ENCODE measurements at places on chromosomes 1 and 21.
A peak's percentile ranks its signal among the peaks of the same experiment; 100 is the strongest.

- H3K4me1 ChIP-seq: no peaks in the 10 kb centered on the region
Observed at GRCh38 chr1:18475234-18475905, 5.4 kb upstream of the KLHDC7A start.

GRCh38 chr1:22296701-22297591 is 154.0 kb upstream of the WNT4 start:
- peak overlapping the region; percentile 76 for H3K27ac ChIP-seq
- no peak overlapping the region for H3K4me3 ChIP-seq
- H3K36me3 ChIP-seq: no peaks in the 10 kb centered on the region
- peak; percentile 85 for DNase-seq

DNA sequence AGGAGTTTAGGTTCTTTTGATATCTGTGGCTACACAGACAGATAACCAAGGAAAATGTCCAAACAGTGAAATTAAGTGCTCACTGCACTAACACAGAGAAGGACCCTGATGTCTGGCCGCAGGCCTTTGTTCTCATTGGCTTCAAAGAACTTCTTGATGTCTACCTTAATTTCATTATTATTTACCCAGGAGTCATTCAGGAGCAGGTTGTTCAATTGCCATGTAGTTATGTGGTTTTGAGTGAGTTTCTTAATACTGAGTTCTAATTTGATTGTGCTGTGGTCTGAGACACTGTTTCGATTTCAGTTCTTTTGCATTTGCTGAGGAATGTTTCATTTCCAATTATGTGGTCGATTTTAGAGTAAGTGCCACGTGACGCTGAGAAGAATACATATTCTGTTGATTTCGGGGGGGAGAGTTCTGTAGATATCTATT is 15.2 kb upstream of the LGALS8 start:
- H3K36me3 ChIP-seq: no peaks in the 10 kb centered on the region
- no peaks in the 10 kb centered on the region for H3K4me1 ChIP-seq
- DNase-seq: no peak

GRCh38 chr1:162083273-162083672 is 13.8 kb downstream of the NOS1AP start:
- no peaks in the 10 kb centered on the region for H3K36me3 ChIP-seq
- H3K4me1 ChIP-seq: no peaks in the 10 kb centered on the region
- DNase-seq: no peak
- H3K27ac ChIP-seq: no peak overlapping the region

DNA sequence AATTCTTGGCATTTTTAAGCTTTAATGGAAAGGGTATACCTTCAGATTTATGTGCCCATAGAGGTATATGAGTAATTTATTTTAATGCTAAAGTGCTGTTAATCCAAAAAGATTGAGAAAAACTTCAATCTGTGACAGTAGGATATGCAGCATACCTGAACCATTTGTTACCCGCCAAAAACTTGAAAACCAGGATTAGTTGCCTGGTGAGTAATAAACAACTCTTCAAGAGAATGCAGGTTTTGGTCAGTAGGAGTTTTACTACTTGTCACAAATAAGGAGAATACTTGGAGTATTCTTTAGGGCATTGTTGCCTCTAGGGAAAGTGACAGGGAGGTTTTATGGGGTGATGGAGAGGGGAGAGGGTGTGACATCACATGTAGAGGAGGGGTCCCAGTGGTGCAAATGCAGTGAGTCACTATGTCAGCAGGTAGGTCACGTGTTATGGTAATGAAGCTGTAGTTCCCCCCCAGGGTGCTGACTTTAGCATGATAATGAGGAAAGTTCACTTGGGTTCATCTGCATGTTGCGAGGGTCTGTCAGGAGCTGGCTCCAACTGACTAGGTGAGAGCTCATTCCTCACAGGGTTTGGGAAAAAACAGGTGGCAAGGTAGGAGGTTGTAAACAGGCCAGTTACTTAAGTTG is 23.1 kb downstream of the USP25 start:
- no peaks in the 10 kb centered on the region for H3K36me3 ChIP-seq
- H3K27ac ChIP-seq: no peak overlapping the region
- DNase-seq: no peak
- H3K4me3 ChIP-seq: no peak overlapping the region
- no peaks in the 10 kb centered on the region for H3K4me1 ChIP-seq
- no peaks in the 10 kb centered on the region for H3K27me3 ChIP-seq

GRCh38 chr1:24643363-24644099 is 429 bp downstream of the SRRM1 start:
- DNase-seq: no peak
- H3K4me3 ChIP-seq: peak overlapping the region; percentile 93
- H3K4me1 ChIP-seq: no peaks in the 10 kb centered on the region

DNA sequence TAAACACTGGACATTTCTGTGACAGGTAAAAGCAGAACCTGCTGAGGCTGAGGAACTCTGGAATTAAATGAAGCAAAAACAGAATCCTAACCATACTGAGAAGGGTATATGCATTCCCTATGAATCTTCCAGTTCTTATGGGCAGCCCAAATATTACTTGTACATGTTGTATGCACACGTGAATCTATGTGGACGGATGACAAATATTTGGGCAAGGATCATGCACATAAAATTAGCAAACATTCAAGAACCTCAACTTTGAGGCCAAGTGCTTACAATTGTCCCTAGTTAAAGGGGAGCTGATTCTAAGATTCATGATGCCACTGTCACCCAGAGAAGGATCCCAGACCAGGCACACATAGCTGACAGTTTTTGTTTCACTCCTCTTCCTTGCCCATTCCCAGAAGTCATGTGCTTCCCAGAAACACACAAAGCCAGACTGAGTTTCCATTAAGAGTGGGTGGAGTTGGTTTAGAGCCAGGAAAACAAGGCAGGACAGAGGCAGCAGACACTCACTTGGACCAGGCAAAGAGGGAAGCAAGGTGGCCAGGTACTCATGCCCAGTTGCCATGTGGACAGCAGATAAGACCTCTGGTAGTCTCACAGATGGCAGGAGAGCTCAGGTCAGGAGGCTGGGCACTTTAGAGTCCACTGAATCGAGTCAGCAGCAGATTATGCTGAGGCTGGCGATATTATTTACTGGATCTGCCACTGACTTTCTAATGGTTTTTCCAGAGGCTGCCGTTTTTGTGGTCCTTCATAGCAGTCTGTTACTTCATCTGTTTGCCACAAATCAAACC is 25.6 kb downstream of the AK2 start:
- peak overlapping the region; percentile 88 for H3K27ac ChIP-seq
- H3K27me3 ChIP-seq: no peaks in the 10 kb centered on the region
- DNase-seq: peak; percentile 70
- H3K36me3 ChIP-seq: no peaks in the 10 kb centered on the region
- no peak overlapping the region for H3K4me3 ChIP-seq
- H3K4me1 ChIP-seq: peaks cover 36% of the 10 kb centered on the region

- no peaks in the 10 kb centered on the region for H3K27me3 ChIP-seq
- no peak overlapping the region for H3K4me3 ChIP-seq
- no peak for DNase-seq
Observed at GRCh38 chr1:190847166-190847565, 369.5 kb upstream of the BRINP3 start.

DNA sequence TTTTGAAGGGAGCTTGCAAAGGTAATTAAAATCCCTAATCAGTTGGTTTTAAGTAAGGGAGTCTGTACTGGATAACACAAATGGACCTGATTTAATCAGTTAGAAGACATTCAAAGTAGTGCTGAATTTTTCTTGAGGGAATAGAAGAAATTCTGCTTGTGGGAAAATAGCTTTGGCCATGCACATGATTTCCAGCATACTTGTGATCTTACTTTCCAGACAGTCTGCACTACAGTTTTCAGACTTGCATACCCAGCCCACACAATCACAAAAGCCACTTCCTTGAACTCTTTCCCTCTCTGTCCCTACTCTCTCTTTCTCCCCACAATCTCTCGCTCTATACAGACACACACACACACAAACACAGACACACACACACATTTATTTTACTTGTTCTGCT is 852.1 kb downstream of the PLA2G4A start:
- no peaks in the 10 kb centered on the region for H3K36me3 ChIP-seq
- H3K27ac ChIP-seq: no peak overlapping the region
- DNase-seq: no peak
- H3K4me3 ChIP-seq: no peak overlapping the region
- H3K4me1 ChIP-seq: no peaks in the 10 kb centered on the region
- H3K27me3 ChIP-seq: no peaks in the 10 kb centered on the region

GRCh38 chr1:208192995-208193394 is 51.2 kb downstream of the PLXNA2 start:
- H3K27me3 ChIP-seq: no peaks in the 10 kb centered on the region
- H3K27ac ChIP-seq: no peak overlapping the region
- H3K36me3 ChIP-seq: no peaks in the 10 kb centered on the region
- no peaks in the 10 kb centered on the region for H3K4me1 ChIP-seq

GRCh38 chr1:244376126-244376525 is 75.6 kb downstream of the ADSS2 start:
- H3K27me3 ChIP-seq: no peaks in the 10 kb centered on the region
- no peaks in the 10 kb centered on the region for H3K36me3 ChIP-seq
- H3K4me1 ChIP-seq: no peaks in the 10 kb centered on the region

DNA sequence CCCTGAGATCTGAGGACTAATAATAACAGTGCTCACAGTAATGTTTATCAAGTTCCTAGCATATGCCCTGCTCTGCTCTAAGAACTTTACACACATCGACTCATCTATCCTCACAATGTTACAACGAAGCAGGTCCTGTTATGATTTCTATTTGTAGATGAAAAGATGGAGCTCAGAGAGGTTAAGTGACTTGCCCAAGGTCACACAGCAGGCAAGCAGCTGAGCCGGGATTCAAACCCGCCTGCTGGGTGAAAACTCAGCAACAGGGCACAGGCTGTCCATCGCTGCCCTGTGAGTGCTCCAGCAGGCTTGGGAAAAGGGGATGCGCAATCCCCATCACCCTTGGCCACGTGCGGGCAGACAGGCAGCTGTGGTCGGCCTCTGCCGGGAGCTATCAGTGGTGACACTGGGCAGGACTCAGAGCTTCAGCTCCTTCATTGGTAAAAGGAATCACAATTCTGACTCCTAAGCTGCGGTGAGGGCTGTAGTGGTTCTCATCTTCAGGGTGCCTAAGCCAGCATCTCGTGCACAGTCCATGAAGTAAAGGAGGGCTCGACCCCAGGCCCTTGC is 173.3 kb upstream of the KLHDC7A start:
- H3K4me1 ChIP-seq: no peaks in the 10 kb centered on the region
- no peaks in the 10 kb centered on the region for H3K36me3 ChIP-seq

DNA sequence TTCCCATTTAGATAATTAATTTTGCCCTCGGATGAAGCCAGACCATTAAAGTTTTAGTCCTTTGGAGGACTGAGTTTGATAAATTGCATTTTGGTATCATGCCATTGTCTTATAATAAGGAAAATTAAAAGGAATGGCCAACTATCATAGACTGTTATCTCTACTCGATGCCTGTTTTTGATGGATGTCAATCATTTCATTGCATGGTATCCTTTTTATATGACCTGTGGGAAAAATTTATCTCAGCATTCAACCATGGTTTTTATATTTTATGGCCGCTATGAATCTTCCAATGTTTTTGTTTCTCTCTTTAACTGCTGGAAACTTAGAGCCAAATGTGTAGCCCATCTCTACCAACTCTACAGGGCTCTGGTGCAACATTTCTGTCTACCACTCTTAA is 9.9 kb upstream of the CCT8 start:
- H3K4me3 ChIP-seq: no peak overlapping the region
- no peaks in the 10 kb centered on the region for H3K36me3 ChIP-seq
- H3K27ac ChIP-seq: no peak overlapping the region
- H3K27me3 ChIP-seq: no peaks in the 10 kb centered on the region

DNA sequence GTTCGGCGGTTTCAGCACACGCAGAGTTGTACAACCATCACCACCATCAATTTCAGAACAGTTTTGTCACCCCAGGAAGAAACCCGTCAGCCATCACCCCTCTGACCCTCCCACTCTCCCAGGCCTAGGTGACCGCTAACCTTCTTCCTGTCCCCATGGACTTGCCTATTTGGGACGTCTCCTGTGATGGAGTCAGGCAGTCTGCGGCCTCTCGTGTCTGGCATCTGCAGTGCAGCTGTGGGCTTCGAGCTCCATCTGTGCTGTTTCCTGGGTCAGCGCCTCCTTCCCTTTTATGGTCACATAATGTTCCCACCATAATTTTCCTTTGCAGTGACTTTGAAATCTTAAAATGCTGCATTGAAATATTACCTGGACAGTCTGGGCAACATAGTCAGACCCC is 24.4 kb downstream of the SLC45A1 start:
- H3K27ac ChIP-seq: peak overlapping the region; percentile 43
- H3K4me3 ChIP-seq: no peak overlapping the region
- no peaks in the 10 kb centered on the region for H3K36me3 ChIP-seq
- H3K27me3 ChIP-seq: no peaks in the 10 kb centered on the region
- H3K4me1 ChIP-seq: no peaks in the 10 kb centered on the region

DNA sequence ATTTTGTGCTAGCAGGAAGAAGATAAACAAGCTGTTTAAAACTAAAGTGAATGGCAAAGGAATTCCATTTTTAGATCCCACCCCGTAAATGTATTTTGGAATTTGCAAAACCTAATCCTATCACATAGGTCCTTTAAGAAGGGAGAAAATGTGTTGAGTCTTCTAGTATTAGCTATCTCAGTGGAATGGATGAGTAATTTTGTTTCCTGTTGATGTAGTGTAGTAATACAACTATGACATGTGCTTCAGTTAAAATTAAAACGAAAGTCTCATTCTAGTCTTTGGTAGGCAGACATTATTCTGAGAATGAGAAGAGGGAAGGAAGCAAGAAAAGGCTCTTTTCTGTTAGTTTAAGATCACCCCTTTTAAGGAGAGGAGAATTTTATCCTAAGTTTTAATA is 265.9 kb upstream of the C1orf105 start:
- no peaks in the 10 kb centered on the region for H3K36me3 ChIP-seq
- H3K27me3 ChIP-seq: no peaks in the 10 kb centered on the region
- no peak for DNase-seq
- no peak overlapping the region for H3K27ac ChIP-seq

GRCh38 chr1:214439352-214440119 is 111.9 kb downstream of the PTPN14 start:
- H3K27ac ChIP-seq: peak overlapping the region; percentile 89
- H3K27me3 ChIP-seq: no peaks in the 10 kb centered on the region
- H3K36me3 ChIP-seq: no peaks in the 10 kb centered on the region
- H3K4me1 ChIP-seq: no peaks in the 10 kb centered on the region

DNA sequence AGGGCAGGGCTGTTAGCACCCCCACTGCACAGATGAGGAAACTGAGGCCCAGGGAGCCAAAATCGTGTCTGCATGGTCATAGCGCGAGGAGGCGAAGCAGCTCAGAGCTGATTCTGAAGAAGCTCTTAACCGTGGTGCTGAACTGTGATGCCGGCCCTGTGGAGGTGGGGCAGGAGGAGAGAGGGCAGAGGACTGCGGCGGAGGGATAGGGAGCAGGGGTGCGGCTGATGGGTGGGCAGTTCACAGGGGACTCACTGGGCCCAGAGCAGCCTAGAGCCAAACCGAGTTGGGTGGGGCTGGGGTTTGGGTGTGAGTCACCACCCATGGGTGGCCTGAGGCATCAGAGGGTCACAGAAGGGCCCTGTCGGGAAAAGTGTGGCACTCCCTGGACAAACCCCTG is 74.7 kb downstream of the RAP1GAP start:
- no peak overlapping the region for H3K4me3 ChIP-seq
- no peak for DNase-seq
- no peaks in the 10 kb centered on the region for H3K27me3 ChIP-seq
- no peak overlapping the region for H3K27ac ChIP-seq
- H3K36me3 ChIP-seq: no peaks in the 10 kb centered on the region
- H3K4me1 ChIP-seq: no peaks in the 10 kb centered on the region

- H3K36me3 ChIP-seq: no peaks in the 10 kb centered on the region
- H3K27me3 ChIP-seq: no peaks in the 10 kb centered on the region
- no peak overlapping the region for H3K27ac ChIP-seq
- H3K4me3 ChIP-seq: no peak overlapping the region
- no peaks in the 10 kb centered on the region for H3K4me1 ChIP-seq
Observed at GRCh38 chr1:15071936-15072335, 81.6 kb upstream of the TMEM51 start.
